ENCODE measurements at places on chromosomes 1 and 21. TPM values are rescaled to one million over a fixed set of nuclear protein-coding genes. Genes with fewer than 3 reads are reported as not detected.

DNA sequence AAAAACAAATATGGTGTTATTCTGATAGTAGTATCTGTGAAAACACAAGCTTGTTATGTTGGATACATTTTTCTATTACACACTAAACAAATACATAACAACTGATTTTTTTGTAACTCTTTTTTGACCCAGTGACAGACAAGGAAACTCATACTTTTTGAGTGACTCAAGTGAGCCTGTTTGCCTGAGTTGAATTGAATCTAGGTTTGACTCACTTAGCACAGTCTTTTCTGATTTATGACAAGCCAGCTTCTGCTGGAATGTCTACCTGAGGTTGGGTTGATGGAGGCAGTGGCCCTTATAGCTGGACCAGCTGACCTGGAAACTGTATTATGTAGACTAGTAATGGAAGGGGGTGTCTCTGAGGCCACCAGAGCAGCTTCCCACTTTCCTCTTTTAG, 4.2 kb upstream of the CLCA4 start:
- no peak for DNase-seq

Gene TRIM63
- total RNA-seq: 541 TPM

- DNase-seq: peak; percentile 84
These were observed 10.2 kb upstream of the IFI16 start for GRCh38 chr1:158999316-159000069.

DNA sequence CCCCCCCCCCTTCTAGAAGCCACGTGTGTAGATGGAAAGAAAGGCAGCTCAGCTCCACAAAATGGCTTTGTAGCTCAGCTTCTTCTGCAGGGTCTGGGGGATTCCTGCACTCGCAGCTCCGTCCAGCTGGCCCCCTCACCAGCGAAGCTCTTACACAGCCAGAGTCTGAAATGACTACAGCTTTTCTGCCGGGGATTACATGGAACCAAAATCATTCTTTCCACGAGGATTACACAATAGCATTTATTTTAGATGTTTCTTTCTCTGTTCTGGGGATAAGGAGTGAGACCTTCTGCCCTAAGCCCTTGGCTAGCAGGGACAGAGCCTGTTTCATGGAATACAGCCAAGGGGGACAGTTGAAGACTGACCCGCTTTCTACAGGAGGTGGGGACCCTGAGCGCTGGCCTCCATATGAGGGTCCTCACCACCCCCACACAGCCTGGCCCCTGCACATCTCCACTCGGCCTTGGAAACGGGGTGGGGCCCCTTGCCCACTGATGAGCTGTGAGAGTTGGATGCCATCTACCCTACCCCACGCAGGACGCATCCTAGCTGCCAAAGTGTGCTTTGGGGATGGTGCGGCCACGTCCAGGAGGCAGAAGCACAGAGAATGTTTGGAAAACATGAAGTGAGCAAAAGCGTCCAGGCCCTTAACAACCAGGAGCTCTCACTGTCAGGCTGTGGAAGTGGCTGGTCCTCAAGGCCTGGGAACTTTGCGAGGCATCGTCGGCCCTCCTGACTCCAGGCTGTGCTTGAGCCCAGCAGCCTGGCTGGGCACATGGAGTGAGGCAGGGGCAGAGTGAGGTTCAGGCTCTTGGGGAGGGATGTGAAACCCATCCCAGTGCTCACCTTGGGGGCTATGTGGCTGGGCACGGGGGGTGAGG, 14.5 kb downstream of the ACTRT2 start:
- DNase-seq: peak; percentile 36

DNA sequence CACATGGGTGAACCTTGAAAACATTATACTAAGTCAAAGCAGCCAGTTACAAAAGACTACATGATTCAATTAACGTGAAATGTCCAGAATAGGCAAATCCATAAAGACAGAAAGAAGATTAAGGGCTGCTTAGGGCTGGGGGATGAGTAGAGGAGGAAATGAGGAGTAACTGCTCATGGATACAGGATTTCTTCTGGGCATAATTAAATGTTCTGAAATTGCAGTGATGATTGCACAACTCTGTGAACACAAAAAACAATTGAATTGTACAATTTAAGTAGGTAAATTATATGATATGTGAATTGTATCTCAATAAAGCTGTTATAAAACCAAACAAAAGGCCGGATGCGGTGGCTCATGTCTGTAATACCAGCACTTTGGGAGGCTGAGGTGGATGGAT, 52.2 kb downstream of the RERE start:
- no peak for DNase-seq

- no peak for DNase-seq
These were observed 35.2 kb upstream of the HSD17B7 start for GRCh38 chr1:162755306-162755705.

Gene S100A3
- 1.1 TPM for total RNA-seq

Gene DRAXIN
- total RNA-seq: 0.04 TPM

DNA sequence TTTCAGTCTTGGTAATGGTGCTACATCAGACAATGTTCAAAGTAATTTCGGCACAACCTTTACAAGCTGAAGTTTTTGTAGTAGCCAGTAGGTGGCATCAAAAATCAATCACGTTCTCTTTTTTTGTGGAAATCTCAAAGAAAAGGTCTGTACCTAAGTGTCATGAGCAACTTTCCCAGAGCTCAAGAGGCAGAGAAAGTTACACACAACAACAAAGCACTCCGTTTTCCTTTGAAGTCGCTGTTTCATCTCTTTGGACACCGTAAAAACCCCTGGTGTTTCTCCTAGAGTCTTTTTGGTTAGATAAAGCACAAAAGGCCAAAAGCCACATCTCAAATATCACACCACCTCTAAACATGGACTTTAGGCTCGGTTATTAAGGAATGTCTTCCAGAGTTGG, 131.6 kb downstream of the LHX8 start:
- DNase-seq: no peak

Gene NPPB
- not detected for total RNA-seq

GRCh38 chr21:44483288-44484237, 28.3 kb downstream of the LRRC3 start:
- no peak for DNase-seq

Gene KLF17
- total RNA-seq: not detected

DNA sequence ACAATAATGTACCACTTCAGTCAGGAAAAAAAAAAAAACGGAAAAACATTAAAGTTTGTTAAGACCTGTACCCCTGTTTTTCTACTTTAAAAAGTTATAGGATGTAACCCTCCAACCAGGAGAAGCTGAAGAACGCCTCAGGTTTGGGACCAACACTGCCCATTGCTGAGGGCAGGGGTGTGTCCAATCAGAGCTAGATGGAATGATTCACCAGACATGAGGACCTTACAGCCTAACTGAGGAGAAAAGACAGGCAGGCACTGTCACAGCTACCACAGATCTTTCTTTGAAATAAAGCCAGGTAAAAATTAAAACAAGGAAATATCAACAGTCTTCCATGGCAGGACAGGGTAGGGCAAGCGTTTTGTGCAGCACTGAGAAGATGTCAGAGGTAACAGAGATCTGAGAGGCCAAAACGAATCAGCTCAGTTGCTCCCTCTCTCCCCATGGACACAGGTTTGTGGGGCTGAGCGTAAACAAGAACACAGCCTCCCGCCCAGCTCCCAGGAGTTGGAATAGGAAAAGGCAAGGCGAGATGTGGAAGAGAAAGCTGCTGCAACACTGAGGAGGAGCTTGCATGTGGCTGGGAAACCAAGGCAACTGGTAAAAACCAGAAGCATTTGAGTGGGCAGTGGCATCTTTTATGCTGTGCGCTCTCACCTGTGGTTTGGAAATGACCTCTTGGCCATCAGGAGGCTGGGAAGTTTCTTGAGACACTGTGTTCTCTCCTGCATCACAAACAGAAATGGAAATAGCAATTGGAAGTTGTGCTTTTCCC, 34.0 kb downstream of the SEC16B start:
- no peak for DNase-seq
